ENCODE measurements at places on chromosomes 3 and 15.

DNA sequence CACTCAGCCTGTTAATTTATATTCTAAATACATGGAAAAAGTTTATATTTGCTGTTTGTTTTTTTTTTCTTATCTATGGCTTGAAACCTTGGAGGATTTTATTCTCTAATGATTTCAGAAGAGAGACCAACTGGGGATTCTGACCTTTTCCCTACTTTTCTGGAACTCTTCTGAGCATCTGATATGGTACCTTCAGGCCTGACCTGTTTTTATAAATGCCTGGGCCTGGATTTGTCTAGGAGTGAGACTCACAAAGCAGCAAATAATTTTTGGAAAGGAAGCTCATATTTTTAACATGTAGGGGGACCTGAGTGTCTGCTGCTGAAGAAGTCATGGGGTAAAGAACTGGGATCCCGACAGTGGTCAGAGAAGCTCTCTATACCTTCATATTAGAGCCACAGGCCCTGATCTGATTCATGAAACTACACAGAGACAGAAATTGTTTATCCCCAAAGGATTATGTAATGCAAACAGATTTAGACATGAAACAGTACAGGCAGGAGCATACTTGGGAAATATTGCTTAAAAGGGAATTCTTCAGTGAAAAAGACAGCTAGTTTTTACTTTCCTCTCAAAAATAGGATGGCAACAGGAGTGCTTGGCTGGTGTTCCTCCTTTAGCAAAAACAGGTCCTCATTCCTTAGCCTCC is 15.9 kb downstream of the PPM1L start:
- no peak for DNase-seq

DNA sequence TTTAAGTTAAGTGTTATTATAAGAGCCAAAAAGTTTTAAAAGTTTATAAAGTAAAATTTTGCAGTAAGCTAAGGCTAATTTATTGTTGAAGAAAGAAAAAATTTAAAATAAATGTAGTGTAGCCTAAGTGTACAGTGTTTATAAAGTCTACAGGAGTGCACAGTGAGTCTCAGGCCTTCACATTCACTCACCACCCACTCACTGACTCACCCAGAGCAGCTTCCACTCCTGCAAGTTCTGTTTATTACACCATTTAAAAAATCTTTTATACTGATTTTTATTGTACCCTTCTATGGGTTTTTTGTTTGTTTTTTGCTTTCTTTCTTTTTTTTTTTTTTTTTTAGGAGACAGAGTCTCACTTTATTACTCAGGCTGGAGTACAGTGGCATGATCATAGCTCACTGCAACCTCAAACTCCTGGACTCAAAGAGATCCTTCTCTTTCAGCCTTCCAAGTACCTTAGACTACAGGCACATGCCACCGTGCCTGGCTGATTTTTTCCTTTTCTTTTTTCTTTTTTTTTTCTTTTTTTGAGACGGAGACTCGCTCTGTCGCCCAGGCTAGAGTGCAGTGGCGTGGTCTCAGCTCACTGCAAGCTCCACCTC is 25.9 kb downstream of the CSTA start:
- no peak for DNase-seq

DNA sequence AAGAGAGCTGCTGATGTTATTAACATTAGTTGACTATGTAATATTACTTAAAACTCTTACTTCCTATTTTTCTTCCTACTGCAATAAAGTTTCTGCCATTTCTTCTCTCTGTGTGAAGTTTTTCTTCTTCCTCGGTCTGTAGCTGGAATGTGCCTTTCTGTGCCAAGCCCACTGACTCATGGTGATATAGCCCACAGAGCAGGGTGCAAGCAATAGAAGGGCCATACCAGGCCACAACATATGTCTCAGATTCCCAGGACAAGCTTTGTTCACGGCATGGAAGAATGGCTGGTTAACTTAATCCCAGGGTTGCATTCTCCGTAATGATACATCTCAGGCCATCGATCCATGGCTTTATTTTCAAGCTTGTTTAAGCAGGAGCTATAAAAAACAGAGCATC is 815.3 kb downstream of the TUSC7 start:
- DNase-seq = no peak

DNA sequence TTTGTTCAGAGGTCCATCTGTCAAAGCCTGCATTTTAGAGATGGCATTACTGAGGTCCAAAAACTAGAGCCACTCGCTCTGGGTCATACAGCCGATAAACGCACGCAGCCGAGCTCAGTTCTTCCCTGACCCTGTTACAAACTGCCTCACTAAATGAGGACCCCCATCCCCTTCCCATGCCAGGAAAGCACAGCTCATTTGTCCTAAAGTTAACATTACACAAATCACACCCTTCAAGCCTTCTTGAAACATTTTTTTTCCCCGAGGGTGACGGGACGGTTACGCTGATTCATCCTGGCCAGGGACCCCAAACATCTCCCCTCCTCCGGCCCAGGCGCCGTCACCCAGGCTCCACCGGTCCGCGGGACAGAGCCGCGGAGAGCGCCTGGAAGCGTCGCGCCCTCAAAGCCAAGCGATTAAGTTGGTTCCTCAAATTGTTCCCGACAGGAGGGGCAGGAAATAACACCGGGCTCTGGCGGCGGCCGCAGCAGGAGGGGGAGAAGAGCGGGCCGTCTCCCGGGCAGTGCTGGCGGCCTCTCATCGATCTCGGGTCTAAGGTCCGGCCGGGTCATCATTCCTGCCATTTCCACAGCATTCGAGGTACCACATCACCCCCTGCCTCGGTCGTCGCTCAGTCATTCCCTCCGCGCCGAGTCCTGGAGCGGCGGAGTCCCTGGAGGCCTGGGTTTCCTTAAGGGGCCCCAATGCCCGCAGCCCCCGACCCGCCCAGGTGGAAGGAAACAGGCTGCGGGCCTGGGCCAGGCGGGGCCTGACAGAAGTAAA is 619 bp upstream of the CMTM8 start:
- no peak for DNase-seq

- no peak for DNase-seq
Observed at GRCh38 chr15:69852482-69852881, 245.2 kb downstream of the TLE3 start.

- DNase-seq = no peak
Observed at GRCh38 chr3:171685116-171685895, 125.0 kb downstream of the PLD1 start.

GRCh38 chr3:52218937-52219650 is 6.4 kb downstream of the TLR9 start:
- no peak for DNase-seq

GRCh38 chr3:81823086-81823485 is 61.6 kb upstream of the GBE1 start:
- no peak for DNase-seq

Measured in hematopoietic multipotent progenitor cell treated with erythropoietin and hydrocortisone succinate and interleukin-3 and kit ligand, for 17 days (in vitro differentiated cells).